ENCODE measurements at places on chromosomes 5 and 9.

- no peak for DNase-seq
These were observed 176.1 kb upstream of the NREP start for GRCh38 chr5:111933086-111933485.

DNA sequence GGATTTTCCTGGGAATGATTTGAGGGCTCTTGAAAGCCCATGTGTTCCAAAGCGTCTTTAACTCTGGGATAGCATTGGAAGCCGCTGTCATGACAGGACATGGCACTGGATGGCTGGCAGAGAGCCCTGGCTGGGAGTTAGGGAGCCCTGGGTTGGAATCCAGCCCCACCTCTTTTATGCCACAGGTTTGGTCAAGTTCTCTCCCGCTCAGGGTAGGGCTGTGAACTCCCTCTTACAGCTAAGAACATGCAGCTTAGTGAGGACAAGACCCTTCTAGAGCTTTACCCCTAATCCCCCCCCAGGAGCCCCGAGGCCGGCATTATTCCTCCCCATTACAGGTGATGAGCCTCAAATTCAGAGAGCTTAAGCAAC, 37.2 kb downstream of the OLFML2A start:
- DNase-seq = no peak

GRCh38 chr9:91141407-91141965, 220.2 kb downstream of the AUH start:
- no peak for DNase-seq

- no peak for DNase-seq
These were observed 40.7 kb downstream of the FBXW11 start for GRCh38 chr5:171965745-171966144.

DNA sequence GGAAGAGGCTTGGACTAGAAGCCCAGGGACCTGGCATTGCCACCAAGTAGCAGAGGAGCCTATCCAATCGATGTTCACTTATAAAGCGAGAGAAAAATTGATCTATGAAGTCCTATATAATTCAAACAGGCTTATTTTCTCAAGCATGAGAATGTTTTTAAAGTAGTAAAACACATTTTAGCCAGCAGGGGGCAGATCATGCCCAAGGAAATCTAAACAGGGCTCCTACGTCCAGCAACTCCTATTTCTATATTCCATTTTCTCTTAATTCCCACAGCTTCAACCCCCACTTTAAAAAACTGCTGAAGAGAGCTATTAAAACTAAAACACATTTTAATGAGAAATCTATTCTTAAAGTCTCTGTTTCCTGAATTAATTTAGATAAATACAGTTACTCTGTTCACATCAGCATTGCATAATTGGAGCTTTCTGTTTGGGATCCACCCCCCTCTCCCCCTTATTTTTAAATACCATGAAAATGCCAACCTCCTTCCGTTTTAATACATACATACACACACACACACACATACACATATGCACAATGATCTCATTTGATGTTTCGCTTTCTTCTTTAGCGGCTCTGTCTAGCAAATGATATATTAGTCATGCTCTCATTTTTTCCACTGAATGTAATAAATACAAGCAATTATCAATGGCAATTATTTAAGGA, 144.9 kb downstream of the MYO10 start:
- DNase-seq = no peak

All from stimulated activated CD4-positive, alpha-beta T cell treated with anti-CD3 and anti-CD28 coated beads, TNF-alpha, amount 100 ng/mL, for 1 hour (primary cell).